ENCODE measurements at places on chromosomes 11 and 22.
A peak's percentile ranks its signal among the peaks of the same experiment; 100 is the strongest.

GRCh38 chr22:42714768-42715390, 5.8 kb downstream of the A4GALT start:
- no peak for DNase-seq

- no peak for DNase-seq
These were observed 11.9 kb downstream of the FAM168A start for GRCh38 chr11:73585834-73586575.

- no peak for DNase-seq
These were observed 48.0 kb downstream of the IGLL5 start for GRCh38 chr22:22935546-22936157.

GRCh38 chr22:37014835-37015586, 4.2 kb downstream of the TST start:
- DNase-seq: no peak

DNA sequence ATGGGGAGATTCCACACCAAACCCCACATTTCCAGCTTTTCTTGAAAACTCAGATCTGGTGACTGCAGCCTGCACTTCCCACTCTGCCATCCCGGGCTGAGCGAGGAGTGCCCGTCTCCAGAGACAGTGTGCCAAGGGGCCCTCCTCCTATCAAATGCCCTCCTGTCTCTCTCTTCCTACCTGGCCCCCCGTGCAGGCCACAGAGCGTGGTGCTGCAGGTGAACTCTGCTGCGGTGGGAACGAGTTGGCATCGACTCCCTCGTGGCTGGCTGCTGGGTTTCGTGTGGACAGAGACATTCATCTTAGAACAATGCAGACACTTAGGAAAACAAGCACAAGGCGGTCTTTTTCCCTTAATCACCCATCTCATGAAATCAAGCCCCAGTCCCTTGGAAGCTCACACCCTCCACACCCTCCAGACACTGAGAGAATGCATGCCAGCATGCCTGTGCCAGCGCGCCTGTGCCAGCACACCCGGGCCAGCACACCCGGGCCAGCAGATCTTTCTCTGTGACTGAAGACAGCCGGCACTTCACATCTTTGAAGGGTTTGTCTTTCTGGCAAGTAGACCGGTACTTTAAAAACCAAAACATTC, 65.0 kb downstream of the PARVB start:
- DNase-seq: no peak

GRCh38 chr22:29772170-29772641, 5.0 kb downstream of the UQCR10 start:
- no peak for DNase-seq

DNA sequence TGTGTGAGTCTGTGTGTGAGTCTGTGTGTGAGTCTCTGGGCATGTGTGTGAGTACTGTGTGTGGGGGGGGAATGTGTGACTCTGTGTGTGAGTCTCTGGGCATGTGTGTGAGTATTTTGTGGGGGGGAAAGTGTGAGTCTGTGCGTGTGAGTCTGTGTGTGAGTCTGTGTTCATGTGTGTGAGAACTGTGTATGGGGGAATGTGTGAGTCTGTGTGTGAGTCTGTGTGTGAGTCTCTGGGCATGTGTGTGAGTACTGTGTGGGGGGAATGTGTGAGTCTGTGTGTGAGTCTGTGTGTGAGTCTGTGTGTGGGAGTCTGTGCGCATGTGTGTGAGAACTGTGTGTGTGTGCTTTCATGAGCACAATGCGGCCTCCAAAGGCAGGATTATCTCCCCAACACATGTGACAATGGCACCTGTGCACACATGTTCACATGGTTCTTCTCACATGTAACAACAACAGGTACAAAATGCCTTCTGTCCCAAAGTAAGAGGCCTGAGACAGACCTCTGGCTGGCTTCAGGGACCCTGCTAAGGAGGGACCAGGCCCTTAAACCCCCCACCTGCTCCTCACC, 1.6 kb downstream of the CD5 start:
- DNase-seq: no peak

DNA sequence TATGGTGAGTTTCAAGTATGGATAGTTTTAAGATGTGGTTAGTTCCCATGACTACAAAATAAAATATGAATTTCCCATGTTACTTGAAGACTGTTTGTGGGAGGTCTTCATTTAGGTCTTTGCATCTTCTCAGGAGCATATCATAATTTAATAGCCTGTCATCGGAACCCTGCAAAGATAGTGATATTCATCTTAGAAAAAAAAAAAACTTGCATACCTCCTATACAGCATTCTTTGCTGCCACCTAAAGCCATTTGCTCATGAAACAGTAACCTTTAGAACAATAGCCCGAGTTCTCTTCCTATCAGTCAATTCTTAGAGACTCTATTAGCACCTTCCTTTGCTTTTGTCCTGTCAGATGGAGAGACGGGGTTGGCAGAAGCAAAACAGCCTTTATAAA, 75.3 kb downstream of the ARFGAP2 start:
- DNase-seq: no peak

DNA sequence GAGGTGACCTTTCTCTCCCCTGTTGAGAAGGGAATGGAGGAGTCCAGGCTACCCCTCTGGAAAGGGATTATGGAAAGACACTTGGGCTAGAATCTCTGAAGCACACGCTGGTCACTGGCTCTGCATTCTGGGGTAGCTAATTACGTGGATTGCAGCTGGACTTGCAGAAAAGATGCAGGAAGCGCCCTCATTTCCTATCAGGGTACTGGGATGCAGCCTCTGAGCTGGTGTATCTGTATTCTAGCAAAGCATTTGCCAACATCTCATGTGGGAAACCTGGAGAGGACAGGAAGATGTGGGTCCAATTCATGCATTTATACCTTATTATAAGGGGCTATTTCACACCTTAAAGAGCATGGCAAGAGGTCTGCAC, 44.3 kb downstream of the CD82 start:
- DNase-seq: no peak

- no peak for DNase-seq
These were observed 17.4 kb downstream of the SLC43A3 start for GRCh38 chr11:57409321-57410100.

DNA sequence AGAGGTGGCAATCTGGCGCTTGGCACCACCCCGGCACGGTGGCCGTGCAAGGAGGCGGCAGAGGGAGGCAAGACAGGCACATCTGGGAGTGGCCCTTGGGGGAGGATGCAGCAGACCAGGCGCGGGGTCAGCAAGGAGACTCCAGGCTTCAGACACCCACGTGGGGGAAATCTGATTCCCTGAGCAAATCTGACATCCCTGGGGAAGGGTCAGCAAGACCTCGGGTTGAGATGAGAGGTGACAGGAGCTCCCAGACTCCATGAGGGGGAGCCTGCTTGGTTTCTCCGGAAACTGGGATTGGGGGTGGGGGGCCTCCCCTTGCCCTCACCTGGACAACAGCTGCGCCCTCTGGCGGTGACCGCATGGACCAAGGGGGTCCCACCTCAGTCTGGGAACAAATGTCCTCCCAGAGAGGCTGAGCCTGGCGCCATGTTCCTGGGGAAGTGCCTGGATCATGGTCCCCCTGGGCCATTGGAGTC, 4.0 kb upstream of the RCOR2 start:
- DNase-seq: no peak

DNA sequence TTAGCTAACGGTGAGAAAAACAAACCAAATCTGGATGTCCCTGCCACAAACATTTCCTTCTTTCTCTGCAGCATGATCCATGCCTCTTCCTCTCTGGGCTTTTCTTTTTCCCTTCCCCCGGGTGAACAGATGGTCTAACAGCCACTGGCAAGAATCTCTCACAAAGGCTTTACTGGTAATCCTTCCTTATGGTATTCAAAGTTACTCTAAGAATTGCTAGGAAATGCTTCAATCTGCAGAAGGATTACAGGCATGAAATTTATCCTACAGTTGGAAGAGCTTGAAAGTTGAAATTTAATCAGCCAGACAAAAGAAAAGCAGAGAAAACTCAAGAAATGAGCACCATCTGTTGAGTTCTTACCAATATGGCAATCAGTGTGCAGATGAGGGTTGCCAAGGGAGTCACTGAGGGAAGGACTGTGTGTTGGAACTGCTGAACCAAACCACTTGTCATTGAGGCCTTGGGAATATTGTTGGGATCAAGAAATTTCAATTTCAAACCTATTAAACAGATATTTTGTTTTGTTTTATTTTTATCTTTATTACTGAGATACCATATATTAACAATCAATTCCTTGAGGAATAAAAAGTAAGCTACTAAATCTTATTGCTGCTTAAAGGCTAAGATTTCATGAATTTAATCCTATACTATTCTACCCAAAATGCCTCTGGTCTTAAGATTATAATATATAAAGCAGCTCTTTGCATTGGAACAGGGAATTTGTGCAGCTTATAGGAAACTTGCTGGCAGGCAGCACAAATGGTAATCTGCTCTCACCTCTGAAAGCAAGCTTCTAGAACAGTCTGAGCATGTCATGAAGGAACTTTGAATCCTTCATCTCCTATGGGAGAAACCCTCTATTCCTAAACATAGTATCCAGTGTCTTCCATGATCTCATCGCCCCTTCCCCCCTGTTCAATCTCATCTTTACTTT, 29.7 kb upstream of the NDUFC2 start:
- DNase-seq: peak; percentile 56

GRCh38 chr22:31846161-31847115, 92.6 kb downstream of the DEPDC5 start:
- no peak for DNase-seq

DNA sequence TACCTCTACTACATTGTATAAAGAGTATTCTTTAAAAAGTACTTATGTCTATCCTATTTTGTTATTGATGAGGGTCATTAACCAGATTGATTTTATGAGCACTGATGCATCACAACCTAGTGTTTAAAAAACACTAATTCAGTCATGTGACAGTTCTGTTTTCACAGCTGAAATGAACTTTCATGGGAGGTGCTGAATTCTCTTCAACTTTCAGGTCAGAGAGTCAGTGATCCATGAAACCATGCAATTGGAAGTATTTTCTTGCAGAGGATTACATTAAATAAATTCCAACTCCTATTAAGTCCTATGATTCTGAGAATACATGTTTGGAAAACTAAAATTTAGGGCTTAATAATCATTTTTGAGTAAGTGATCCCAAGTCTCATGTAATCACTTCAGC, 889.4 kb downstream of the KCNA4 start:
- DNase-seq: no peak

- DNase-seq: no peak
These were observed 6.1 kb downstream of the CAPN5 start for GRCh38 chr11:77072851-77073327.

DNA sequence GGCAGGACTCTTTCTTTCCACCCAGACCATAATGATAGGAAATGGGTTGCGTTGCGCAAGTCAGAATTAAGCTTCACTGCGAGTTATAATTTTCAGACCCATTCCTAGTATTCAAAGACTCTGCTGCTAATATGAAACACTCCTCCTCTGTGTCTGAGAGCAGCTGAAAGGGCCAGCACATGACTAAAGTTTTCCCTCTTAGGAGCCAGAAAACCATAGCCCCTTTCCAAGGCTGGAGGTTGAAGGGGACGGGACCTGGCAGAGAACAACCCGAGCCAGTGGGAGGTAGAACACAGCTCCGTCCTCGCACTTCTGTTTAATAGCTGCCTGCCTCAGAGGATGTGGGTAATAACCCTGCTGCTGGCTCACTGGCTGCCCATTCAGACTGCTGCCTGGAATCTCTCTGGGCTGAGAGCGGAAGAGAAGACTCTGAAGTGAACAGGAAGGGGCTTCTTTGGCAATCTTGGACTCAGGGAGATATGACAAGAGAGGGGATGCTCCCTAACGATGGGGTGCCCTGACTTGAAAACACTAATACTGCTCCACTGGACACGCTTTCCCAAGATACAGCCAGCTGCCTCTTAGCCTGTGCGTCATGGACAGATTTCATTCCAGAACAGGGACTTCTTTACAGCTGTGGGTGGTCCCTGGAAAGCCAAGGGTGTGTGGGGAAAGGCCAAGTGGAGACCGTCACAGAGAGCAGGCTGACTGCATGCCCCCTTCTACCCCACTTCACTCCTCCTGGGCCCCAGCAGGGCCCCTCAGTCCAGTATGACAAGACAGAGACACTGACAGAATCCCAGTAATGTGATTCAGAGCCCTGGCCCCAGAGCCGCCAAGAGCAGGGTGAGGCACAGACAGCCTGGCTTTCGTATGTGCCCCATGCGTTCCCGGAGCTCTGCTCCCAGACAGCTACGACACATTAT, 156.9 kb downstream of the FEZ1 start:
- no peak for DNase-seq

DNA sequence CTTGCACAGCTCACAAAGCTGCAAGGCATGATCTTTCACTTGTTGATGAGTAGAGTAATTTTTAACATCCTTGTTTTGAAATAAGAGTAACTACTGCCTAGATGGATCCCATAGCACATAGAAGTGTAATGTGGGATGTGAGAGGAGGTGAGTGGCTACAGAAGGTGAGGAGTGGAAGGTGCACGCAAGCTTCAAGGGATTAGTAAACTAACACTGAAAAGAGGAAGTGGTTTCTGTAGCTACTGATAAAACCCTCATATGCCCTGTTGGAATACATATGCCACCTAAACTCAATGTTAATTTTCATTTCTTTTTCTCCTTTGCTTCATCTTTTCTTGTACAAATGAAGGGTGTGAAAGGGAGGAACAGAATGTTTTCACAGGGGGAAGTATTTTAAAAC, 22.0 kb upstream of the CTSC start:
- DNase-seq: no peak
